ENCODE measurements at places on chromosomes 7 and 10. TPM values are rescaled to one million over a fixed set of nuclear protein-coding genes. Genes with fewer than 3 reads are reported as not detected.

The GIMAP7 gene
- not detected for total RNA-seq

The FIS1 gene
- total RNA-seq, result 139 TPM

The NYAP1 gene
- 1.1 TPM for total RNA-seq

The FAM107B gene
- 213 TPM for total RNA-seq

The GNAI1 gene
- 39.2 TPM for total RNA-seq

The MCM7 gene
- total RNA-seq, result 259 TPM

The ASNS gene
- total RNA-seq, result 70.9 TPM

The PDCD11 gene
- total RNA-seq, result 44.5 TPM

The C10orf62 gene
- not detected for total RNA-seq
